ENCODE measurements at places on chromosomes 6 and 20. TPM values are rescaled to one million over a fixed set of nuclear protein-coding genes. Genes with fewer than 3 reads are reported as not detected.
A peak's percentile ranks its signal among the peaks of the same experiment; 100 is the strongest.

MUC22 gene
- total RNA-seq, result not detected

DNA sequence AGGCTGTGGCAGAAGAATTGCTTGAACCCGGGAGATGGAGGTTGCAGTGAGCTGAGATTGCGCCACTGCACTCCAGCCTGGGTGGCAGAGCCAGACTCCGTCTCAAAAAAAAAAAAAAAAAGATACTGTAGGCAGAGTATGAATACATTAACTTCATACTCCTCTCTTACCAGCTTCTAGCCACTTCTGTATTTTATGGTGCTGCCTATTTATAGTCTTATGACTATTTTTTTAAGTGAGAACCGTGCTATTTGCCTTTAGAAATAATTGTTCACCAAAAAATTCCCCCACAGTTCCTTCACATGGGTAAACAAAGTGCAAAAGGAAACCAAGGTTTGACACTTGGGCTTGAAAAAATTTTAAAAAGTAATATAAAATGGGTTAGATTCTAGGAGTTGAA, 1.5 kb upstream of the SNRNP48 start:
- H3K4me3 ChIP-seq, result no peak overlapping the region
- no peaks in the 10 kb centered on the region for H3K36me3 ChIP-seq
- DNase-seq, result no peak
- H3K27me3 ChIP-seq, result no peaks in the 10 kb centered on the region

GRCh38 chr6:10425975-10426780, 11.3 kb upstream of the TFAP2A start:
- H3K4me1 ChIP-seq, result peaks cover 11% of the 10 kb centered on the region
- no peaks in the 10 kb centered on the region for H3K36me3 ChIP-seq
- DNase-seq, result no peak
- H3K27ac ChIP-seq, result no peak overlapping the region
- no peak overlapping the region for H3K4me3 ChIP-seq

GGTLC1 gene
- not detected for total RNA-seq

DNA sequence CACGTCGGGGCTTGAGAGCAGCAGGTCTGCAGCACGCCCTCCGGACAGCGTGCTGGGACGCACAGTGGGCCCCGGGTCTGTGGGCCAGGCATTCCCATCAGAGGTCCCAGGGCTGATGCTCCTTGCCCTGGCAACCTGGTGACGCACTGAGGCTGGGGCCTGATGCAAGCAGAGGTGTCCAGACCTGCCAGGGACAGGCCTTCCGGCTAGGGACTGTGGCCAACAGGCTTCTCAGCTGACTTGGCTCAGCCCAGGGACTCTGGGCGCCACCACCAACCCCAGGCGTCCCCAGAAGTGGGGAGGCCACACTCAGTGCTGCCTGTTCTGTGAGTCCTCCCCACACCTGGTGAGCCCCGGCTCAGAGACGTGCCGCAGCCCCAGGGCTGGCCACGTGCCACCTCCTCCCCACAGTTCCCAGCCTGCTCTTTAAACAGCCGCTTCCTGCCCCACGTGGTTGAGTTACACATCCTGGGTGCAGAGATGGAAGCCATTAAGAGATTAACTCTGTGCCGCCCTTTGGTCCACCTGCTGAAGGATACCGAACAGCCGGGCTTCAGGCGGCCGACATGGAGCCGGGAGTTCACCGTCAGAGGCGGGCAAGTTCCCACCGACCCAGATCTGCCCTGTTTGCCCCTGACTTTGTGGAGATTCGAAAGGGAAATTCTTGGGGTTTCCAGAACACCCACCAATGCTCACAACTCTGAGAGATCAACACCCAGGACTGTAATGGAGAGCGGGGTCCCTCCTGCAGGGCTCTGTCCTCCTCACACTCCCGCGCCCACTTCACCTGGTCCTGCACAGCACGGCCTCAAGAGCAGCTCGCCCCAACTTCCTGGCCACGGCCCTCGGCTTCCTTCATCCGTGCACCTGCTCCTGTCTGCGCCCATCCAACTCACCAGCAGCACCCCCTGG, 37.6 kb upstream of the ZBP1 start:
- no peaks in the 10 kb centered on the region for H3K27me3 ChIP-seq
- H3K4me3 ChIP-seq, result no peak overlapping the region
- peaks cover 25% of the 10 kb centered on the region for H3K4me1 ChIP-seq
- peak; percentile 15 for DNase-seq
- no peaks in the 10 kb centered on the region for H3K36me3 ChIP-seq

GRCh38 chr6:126075335-126076071, 89.2 kb downstream of the TRMT11 start:
- no peaks in the 10 kb centered on the region for H3K36me3 ChIP-seq
- H3K27ac ChIP-seq, result no peak overlapping the region
- no peaks in the 10 kb centered on the region for H3K27me3 ChIP-seq
- no peak for DNase-seq

- H3K4me1 ChIP-seq, result no peaks in the 10 kb centered on the region
- H3K27ac ChIP-seq, result no peak overlapping the region
- H3K36me3 ChIP-seq, result no peaks in the 10 kb centered on the region
- H3K27me3 ChIP-seq, result no peaks in the 10 kb centered on the region
- no peak overlapping the region for H3K4me3 ChIP-seq
- no peak for DNase-seq
These were observed 114.6 kb downstream of the CLIC5 start for GRCh38 chr6:45900808-45901752.

GRCh38 chr6:138695193-138695592, 78.4 kb upstream of the CCDC28A start:
- H3K4me3 ChIP-seq, result no peak overlapping the region
- H3K27me3 ChIP-seq, result peaks cover 11% of the 10 kb centered on the region
- no peak overlapping the region for H3K27ac ChIP-seq

GTF3C6 gene
- 36.0 TPM for total RNA-seq

DNA sequence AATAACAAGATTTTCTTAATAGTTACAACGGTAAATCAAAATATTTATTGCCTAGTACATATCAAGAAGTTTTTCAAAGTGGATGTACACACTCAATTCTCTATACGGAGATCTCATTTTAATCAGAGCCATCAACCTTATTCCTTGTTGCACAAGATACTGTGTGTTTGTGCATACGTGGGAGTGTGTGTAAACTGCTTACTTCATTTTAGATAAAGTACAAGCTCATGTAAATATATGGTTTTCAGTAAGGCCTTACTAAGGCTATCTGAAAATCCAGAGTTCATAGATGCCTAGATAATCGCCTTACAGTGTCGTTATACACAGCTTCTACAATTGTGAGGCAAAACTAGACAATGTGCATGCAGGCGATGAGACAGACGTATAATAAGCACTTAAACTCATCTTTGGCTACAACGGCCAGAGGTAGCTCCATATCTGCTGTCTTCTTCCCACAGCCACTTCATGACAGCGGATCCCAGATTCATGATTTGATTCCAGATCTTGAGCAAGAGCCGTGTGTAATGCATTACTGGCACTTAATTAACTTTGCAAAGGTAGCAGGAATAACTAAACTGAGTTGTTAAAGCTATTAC, 2.5 kb downstream of the PERP start:
- no peak overlapping the region for H3K4me3 ChIP-seq
- peaks cover 13% of the 10 kb centered on the region for H3K4me1 ChIP-seq
- no peak for DNase-seq
- H3K36me3 ChIP-seq, result no peaks in the 10 kb centered on the region
- H3K27me3 ChIP-seq, result peaks cover 34% of the 10 kb centered on the region

GRCh38 chr20:55934146-55934545, 71.2 kb downstream of the CBLN4 start:
- H3K4me1 ChIP-seq, result no peaks in the 10 kb centered on the region
- no peaks in the 10 kb centered on the region for H3K36me3 ChIP-seq
- no peak overlapping the region for H3K4me3 ChIP-seq
- no peak for DNase-seq

All from natural killer cell (primary cell).